ENCODE measurements at places on chromosomes 7 and 10. TPM values are rescaled to one million over a fixed set of nuclear protein-coding genes. Genes with fewer than 3 reads are reported as not detected.

STEAP1 gene
- total RNA-seq = not detected

BTBD16 gene
- total RNA-seq = not detected

TMEM184A gene
- not detected for total RNA-seq

HOXA9 gene
- not detected for total RNA-seq

GARIN1A gene
- 0.95 TPM for total RNA-seq

FLNC gene
- total RNA-seq = not detected

TMEM139 gene
- 0.89 TPM for total RNA-seq

LIPF gene
- not detected for total RNA-seq

GFRA1 gene
- total RNA-seq = not detected

ODAD2 gene
- not detected for total RNA-seq

MRLN gene
- total RNA-seq = not detected

PRSS1 gene
- total RNA-seq = not detected

KLF14 gene
- not detected for total RNA-seq

SPDYE8 gene
- not detected for total RNA-seq

ATP5F1C gene
- 301 TPM for total RNA-seq

PTF1A gene
- total RNA-seq = not detected

TMEM236 gene
- 0.05 TPM for total RNA-seq

MMP21 gene
- total RNA-seq = 0.09 TPM

PPP1R17 gene
- total RNA-seq = not detected

GIMAP1 gene
- total RNA-seq = 18.8 TPM

CH25H gene
- not detected for total RNA-seq

PEX1 gene
- total RNA-seq = 14.0 TPM

TRPV6 gene
- not detected for total RNA-seq

HOXA2 gene
- not detected for total RNA-seq

HECW1 gene
- not detected for total RNA-seq

AGR3 gene
- not detected for total RNA-seq

Measured in T-helper 2 cell treated with Interferon-gamma antibody and Interleukin-4, amounts not matched to agents 100 ng/mL and 5 ng/mL, for 36 hours (primary cell).